ENCODE measurements at places on chromosomes 1 and 21. TPM values are rescaled to one million over a fixed set of nuclear protein-coding genes. Genes with fewer than 3 reads are reported as not detected.

Gene OR2T2
- total RNA-seq = not detected

Gene OR2L5
- not detected for total RNA-seq

Gene CCDC27
- total RNA-seq = not detected

Gene NUDT4B
- total RNA-seq = 5.5 TPM

Gene CACHD1
- total RNA-seq = 2.1 TPM

Gene GBP2
- 87.7 TPM for total RNA-seq

Gene FNBP1L
- 14.8 TPM for total RNA-seq

Gene PM20D1
- 0.09 TPM for total RNA-seq

Gene VASH2
- total RNA-seq = 1.1 TPM

Gene PPIH
- total RNA-seq = 18.1 TPM

Gene DMRTA2
- total RNA-seq = 0.09 TPM

Gene MAB21L3
- under 0.01 TPM for total RNA-seq

Gene PTCH2
- total RNA-seq = 0.17 TPM
